ENCODE measurements at places on chromosomes 5 and 9.
A peak's percentile ranks its signal among the peaks of the same experiment; 100 is the strongest.

DNA sequence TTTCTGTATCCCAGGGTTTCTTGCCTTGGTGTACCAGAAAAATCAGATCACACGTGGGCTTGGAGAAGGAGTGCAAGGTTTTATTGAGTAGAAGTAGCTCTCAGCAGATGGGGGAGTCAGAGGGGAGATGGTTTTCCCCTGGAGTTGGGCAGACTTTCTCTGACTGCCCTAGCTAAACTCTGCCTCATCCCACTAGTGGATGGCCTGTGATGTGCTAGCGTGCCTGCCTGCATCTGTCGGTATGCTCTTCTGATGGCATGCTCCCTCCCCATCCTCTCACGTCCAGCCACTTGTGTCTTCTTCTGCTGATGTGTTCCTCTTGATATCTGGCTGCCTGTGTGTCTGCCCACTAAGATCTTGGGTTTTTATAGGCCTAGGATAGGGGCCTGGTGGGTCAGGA is 616.1 kb upstream of the RGMB start:
- DNase-seq: no peak

GRCh38 chr5:151618907-151619306 is 27.8 kb upstream of the FAT2 start:
- no peak for DNase-seq

DNA sequence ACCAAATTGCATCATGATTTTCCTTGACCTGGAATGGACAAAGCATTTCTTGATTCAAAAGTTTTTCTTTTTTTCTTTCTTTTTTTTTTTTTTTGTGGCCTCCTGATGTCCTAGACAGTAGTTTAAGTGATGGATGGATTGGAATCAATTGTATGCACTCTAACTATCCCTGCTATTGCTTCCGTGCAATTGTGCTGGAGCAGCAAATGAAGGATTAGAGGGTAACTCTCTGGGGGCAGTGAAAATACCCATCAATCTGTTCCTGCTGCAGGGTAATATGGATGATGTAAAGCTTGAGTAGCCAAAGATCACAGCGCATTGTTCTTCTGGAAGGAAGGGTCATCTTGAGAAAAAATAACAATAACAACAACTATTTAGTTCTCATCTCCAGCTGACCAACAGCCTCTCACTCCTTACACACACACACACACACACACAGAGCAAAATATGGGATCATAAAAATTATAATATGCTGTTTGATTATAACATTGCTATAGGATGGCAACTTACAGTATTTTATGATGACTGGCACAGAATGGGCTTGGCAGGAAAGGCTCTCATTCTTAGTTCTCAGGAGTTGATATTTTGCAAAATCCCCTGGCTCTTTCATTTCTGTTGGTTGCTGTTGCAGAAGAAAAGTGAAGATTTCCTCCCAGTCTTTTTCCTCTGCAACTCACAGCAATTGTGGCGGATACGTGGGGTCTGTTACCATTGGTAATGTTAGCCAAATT is 160.9 kb upstream of the DMAC1 start:
- DNase-seq: no peak

DNA sequence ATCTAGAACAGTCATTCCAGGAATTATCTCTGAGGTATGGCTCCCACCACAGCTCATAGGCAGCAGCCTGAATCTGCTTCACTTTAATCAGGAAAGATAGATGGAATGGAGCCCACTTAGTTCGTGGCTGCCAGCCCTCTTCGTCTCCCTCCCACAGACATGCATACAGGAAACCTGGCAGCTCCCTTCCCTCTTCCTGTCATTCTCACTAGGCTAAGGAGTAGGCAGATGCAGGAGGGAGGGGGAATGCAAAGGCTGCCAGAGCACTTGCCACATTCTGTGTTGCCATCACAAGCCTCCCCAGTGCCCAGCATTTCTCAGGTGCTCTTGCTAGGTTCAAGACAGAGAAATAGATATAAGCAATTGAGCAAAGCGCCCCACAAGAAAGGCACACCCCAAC is 378.9 kb downstream of the ELAVL2 start:
- DNase-seq: no peak

DNA sequence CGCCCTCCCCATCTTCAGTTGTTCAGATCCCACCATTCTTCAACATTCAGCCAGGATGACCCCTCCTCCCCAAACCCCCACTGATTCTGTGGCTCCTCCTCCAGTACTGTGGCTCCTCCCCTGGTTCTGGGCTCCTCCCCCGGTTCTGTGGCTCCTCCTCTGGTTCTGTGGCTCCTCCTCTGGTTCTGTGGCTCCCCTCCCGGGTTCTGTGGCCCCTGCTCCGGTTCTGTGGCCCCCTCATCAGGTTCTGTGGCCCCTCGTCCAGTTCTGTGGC is 32.8 kb downstream of the C5orf15 start:
- no peak for DNase-seq

- DNase-seq: no peak
These were observed 459.6 kb downstream of the PRELID2 start for GRCh38 chr5:145375521-145375920.

- DNase-seq: no peak
These were observed 29.5 kb upstream of the FOXI1 start for GRCh38 chr5:170076211-170076610.

GRCh38 chr5:160419458-160420330 is 813 bp upstream of the SLU7 start:
- DNase-seq: no peak

DNA sequence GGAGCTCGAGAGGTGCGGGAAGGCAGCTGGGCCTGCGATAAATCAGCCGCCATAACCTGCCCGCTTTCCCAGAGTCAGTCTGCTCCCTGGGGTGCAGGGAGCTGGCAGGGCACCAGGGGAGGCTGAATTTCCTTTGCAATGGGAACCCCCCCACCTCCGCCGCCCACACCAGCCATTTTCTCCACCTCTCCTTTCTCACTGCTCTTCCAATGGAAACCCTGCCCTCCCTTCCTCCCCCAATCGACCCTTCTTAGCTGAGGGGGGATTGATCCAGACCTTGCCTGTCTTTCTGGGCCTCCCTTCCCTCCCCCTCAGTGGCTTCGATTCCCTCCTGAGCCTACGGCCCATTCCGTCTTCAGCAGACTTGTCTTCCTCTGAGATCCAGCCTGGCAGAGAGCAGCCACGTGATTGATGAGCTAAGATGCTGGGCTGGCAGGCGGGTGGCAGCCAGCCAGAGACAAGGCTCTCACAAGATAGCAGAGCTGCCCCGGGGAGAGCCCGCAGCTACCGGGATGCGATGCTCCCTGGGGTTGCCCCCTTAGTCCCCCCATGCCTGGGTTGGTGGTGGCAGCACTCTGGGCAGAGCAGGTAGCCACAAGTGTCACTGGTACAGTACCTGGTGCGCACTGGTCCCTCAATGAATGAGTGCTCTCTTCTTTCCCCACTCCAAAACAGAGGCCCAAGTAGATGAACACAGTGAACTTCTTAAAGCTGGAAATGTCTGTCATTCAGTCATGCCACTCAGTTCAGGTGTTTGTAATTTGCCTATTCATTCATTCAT is 53.7 kb upstream of the FABP6 start:
- no peak for DNase-seq

DNA sequence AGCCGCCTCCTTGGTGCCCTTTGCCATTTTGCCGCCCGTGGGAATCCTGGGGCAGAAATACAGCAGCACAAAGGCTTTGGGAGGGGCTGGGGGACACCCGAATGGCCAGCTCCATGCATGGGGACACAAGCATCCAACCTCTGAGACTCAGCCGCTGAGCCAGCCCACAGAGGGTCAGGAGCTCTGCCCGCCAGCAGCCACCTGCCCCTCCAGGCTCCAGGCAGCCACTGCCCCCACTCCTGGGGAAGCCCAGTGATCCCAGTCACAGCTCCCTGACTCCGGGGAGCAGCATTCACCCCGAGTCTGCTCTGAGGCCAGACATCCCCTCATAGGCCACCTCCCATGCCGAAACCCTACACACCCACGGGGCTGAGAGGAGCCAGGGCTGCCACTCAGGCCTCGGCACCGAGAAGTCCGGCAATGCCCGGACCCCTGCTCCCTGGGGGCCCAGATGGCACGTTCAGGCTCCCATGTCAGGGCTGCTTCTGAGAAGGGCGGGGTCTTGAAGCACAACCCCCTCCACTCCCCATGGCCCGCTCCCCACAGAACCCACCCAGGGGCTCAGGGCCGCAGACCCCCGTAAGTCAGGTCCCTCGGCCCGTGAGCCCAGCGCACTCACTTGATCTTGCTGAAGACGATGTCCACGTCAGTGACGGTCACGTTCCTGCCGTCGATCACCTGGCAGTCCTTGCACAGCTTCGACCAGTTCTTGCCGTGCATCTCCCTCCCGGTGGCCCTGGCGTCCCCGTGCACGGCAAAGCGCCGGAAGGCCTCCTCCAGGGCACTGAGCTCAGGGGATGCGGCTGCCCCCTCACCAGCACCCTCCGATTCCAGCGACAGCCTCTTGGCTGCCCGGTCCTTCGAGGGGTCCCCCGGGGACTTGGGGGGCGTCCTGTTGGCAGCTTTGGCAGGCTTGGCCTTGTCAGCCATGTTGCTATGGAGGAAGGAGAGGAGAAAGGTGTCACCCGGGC is 15.7 kb downstream of the TPPP start:
- no peak for DNase-seq

DNA sequence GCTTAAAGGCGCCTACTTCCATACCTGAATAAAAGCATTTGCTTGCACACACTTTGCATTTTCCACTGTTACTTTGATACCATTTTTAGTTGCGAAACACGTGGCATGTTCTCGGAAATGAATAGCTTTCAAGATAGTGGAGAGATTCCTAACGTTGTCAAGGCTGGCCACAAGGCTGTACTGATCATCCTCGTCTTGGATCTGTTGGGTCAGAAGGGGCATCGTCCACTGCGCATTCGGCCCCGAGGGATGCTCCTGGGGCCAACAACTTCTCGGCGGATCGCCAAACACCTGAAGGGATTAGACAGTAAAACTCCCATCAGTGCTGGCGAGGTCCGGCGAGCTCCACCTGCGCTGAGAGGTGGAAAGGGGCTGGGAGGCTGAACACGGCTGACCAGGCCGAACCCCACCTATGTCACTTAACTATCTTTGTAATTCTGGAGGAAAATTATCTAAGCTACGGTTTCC is 599 bp downstream of the RAD1 start:
- peak; percentile 7 for DNase-seq

DNA sequence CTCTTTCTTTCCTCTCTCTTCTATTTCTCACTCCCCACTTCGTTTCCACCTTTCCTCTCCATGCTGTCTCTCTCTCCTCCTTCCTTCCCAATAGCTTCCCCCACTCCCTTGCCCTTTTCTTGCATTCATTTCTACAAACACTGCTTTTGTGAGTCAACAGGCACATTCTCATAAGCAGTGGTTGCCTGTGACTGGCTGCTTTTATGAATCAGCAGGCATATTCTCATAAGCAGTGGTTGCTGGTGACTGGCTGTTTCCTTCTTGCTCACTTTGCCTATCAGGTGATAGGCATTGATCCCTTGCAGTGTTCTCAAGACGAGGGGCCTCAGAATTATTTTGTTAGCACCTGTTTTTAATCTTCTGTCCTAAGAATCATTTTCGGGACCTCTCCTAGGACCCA is 116.1 kb upstream of the ACTBL2 start:
- no peak for DNase-seq

DNA sequence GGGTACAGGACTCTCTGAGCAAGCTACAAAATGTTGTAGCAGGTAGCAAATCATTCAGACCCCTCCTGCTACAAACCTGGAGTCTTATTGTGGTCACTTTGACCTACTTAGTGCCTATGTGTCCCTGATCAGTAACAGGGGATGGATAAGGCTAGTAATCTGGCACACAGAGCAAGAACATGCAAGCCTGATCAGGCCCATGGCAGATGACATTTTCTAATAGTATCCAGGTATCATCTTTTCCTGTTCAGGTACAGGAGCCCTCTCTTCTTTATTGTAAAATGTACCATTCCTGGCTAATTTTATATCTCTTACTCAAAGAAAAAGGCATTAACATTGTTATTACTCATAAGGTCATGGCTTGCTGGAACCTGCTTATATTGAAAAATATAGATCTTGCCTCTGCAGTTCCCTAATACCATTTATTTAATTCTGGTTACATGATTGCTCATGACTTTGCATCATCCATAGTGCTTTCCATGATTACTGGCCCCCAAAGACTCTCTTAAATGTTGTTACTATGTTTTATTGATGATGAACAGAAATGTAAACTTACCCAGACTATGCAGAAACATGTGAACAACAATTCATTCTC is 18.2 kb upstream of the CCNH start:
- no peak for DNase-seq

DNA sequence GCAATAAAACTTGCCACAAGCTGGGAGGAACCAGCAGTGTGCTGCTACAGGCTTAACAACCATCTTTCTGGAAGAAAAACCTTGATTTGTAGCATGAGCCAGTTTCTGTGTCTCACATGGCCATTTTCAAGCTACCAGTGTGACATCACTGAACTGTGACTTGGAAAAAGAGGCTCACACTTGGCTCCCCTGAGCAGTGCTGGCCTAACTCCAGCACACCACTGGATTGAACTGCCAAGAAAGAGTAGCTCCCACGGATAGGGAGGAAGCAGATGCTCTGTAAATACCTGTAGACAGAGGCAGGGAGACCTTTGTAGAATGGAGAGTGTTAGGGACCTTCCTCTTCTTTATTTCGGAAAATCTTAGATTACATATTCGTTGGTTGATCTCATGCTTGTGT is 197.9 kb downstream of the SH3GL2 start:
- no peak for DNase-seq

DNA sequence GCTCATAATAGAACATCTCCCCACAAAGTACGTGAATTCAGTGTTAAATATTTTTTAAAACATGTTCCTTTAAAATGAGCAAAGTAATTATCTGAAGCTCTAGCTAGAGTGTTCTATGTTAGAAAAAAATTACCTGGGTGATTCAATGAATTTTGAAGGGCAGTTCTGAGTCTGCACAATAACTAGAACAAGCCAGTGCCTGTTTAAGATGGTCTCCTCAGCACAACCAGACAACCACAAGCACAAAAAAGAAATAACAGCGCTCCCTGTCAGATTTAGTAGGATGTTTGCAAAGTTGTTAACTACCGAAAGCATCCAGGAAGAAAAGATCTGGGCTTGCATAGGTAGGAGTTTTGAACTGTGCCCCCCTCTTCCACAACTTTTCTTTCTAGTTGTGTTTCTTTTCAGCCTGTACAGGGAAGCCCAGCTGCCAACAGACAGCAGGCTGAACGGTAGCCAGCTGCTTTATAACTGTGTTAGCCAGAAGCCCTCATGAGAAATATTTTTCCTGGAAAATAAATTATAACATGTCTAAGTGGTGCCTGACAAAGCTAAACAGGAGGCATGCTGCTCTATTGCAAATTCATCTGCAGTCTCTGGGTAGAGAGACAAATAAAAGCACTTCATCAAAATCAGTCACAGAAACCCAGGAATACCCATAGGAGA is 1026.9 kb downstream of the MAT2B start:
- no peak for DNase-seq

DNA sequence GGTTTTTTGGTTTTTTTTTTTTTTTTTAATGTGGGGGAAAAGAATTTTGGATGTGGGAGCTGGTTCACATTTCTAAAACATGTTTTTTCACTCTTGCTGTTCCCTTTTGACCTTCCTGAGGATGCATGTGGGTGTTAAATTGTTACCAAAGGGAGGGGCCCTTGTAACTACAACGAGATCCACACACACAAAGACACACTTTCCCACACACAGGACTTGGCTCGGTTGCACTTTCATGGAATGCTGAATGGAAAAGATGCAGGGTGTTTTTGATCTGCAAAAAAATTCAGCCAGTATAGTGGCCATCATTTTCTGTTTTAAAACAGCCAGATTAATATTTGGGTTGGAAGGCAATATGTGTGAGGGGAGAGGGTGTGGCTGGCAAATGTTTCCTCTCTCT is 576.9 kb downstream of the EBF1 start:
- no peak for DNase-seq

All from T-cell (primary cell).